ENCODE measurements at places on chromosomes 1 and 21. TPM values are rescaled to one million over a fixed set of nuclear protein-coding genes. Genes with fewer than 3 reads are reported as not detected.

DNA sequence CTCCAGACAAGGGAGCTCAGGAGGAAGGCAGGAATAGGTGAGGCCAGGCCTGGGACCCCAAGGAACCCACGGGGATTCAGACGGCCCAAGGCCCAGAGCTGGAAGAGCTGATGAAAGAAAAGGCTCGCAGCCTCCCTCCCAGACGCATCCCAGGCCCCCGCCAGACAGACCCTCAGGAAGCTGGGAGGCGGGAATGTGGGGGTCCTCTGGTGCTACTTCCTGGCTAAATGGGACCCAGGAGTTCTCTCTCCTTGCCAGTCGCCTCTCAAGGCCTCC is 430 bp downstream of the FBXO2 start:
- no peak for DNase-seq

CLCA1 gene
- not detected for total RNA-seq

SIK1 gene
- 55.2 TPM for total RNA-seq

DNA sequence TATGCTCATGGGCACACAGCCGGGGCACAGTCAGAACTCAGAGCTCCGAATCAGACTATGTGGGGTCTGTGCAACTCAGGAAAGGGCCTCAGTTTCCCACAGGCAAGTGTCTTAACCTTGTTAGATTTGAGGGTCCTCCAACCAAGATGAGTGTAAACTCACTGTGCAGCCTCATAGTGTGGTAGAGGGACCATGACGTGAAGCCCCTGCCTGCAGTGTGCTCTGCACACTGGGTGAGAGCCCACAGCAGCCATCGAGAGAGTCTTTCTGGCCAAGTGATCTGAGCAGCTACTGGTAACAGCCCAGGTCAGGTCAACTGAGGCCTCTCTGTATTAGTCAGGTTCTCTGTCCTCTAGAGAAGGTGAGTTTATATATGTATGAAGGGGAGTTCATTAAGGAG is 592 bp upstream of the LYPD8 start:
- no peak for DNase-seq

DNA sequence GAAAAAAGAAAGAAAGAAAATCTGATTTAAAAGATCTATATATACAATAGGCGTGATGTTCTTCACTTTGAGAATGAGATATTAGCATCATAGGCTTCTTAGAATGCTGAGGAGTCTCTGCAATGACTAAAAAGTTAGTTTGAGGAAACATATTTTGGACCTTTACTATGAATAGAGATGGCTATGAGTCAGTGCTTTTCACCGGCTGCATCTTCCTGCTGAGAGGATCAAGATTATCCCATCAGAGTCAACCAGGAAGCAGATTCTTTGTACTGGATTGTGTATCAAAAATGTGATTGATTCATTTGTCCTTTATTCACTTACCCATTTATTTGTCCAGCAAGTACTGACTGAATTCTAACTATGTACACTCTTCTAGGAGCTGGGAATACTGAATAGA is 144.2 kb downstream of the KCNK2 start:
- DNase-seq = no peak

LCE1E gene
- not detected for total RNA-seq

TEDDM1 gene
- total RNA-seq = not detected

ZBTB8B gene
- total RNA-seq = not detected

All from upper lobe of right lung (tissue), 1 donor.